A549 (cell line): ENCODE measurements at places on chromosomes 11 and 22.

GRCh38 chr11:119342362-119343130, 1.9 kb upstream of the C1QTNF5 start:
- no peak for DNase-seq

- DNase-seq = no peak
Observed at GRCh38 chr11:46719543-46720218, 668 bp downstream of the F2 start.

GRCh38 chr22:22533863-22534262, 13.8 kb upstream of the ZNF280A start:
- no peak for DNase-seq

- no peak for DNase-seq
Observed at GRCh38 chr11:120517801-120518291, 6.3 kb downstream of the GRIK4 start.

DNA sequence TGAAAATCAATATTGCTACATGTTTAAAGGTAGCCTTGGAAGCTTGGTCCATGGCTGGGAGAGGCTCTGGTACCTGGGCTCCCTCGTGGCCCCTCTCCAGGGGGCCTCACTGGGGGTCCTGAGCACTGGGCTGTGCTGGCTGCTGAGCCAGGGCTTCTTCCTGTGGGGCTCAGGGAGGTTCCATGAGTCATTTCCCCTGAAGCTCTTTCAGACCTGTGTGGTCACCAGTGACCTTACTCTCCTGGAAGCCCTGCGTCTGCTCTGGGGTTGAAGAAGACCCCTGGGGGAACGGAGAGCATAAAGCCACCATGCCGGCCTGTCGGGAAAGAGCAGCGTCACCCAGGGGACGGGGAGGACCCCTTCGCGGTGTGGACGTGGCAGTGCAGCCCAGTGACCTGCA, 389.0 kb downstream of the TBC1D22A start:
- DNase-seq = no peak

GRCh38 chr11:130947481-130947880, 31.2 kb upstream of the SNX19 start:
- no peak for DNase-seq

DNA sequence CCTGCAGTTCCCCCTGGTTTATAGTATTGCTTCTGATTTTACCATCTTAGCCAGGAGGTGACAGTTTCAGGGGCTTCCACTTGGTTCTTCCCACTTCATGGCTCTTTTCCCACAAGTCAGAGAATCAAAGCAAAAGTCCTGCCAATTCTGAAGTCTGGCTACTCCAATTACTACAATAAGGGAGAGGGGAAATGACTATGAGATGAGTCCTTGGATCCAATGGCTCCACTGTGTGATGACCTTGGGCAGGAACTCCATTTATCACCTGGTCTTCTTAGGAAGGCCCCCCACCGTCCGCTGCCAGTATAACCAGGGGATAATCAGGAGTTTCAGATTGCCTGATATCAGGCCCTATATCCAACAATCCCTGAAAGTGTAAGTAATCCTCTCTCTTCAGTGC, 31.6 kb upstream of the CCND1 start:
- DNase-seq = no peak

- no peak for DNase-seq
Observed at GRCh38 chr11:122832721-122833470, 5.4 kb upstream of the CRTAM start.
